ENCODE measurements at places on chromosomes 7 and 10.

DNA sequence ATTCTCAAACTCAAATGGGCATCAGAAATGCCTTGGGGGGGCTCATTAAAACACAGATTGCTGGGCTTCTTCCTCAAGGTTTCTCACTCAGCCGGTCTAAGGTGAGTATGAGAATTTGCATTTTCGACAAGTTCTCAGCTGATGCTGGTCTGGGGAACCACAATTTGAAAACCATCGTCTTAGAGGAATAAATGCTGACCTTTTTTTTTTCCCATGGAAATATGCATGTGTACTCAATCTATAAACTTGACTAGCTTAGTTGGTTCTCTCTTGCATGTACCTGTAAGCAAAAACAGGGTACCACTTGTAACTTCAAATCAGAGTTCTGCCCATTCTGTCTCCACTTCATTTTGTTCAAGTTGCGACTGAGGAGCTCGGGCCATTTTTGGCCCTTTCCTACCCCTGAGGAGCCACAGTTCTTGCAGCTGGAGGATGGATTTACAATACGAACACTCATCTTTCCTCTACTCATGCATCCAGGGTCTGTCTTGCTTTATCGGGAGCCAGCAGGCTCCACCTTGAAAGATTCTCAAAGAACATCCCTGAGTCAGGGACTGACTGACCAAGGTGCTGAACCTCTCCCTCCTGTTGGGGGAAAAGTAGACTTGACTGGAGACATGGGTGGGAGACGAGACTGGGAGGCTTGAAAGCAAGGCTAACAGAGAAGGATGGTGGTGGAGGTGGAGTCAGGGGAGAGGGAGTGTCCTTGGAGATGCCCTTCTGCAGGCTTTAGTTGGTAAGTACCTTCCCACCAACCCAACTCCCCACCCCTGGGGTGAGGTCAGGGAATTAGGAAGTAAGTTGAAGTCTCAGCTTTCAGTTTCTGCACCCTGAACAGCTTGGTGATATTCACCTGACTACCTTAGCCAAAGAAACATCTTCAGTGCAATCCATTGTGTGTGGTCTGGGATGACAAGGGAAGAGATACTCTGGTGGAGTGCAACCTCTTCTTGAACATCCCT, 3.7 kb upstream of the MAPK8 start:
- DNase-seq = no peak

GRCh38 chr10:72260976-72261783, 12.5 kb upstream of the DDIT4 start:
- peak; percentile 60 for DNase-seq

DNA sequence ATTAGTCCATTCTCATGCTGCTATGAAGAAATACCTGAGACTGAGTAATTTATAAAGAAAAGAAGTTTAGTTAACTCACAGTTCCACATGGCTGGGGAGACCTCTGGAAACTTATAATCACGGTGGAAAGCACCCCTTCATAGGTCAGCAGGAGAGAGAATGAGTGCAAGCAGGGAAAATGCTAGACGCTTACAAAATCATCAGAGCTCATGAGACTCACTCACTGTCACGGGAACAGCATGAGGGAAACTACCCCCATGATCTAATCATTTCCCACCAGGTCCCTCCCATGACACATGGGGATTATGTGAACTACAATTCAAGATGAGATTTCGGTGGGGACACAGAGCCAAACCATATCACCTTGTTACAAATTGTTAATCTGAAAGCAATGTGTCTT, 15.8 kb downstream of the TAS2R39 start:
- no peak for DNase-seq

DNA sequence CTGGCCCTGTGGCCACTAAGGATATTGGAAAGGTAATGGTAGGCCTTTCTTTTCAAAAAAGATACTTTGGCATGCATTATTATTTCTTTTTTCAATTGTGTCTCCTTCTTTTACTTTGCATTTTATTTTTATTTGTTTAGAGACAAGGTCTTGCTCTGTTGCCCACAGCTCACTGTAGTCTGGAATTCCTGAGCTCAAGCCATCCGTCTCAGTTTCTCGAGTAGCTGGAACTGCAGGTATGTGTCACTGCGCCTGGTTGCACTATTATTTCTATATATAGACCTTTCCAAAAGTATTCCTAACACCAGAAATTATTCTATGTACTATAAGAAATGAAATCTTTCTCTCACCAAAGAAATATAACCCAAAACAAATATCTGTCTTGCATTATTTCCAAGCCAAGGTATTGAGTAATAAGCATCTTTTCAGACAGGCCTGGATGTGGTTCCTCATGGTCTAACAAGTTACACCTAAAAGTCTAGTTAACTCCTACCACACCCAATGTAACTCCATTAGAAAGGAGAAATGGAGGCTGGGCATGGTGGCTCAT, 500.8 kb upstream of the ANKRD30A start:
- DNase-seq = no peak

GRCh38 chr7:117791877-117792780, 81.1 kb downstream of the CTTNBP2 start:
- DNase-seq = no peak

- DNase-seq = no peak
Observed at GRCh38 chr7:18357691-18358090, 137.9 kb upstream of the HDAC9 start.

GRCh38 chr10:4353964-4354363, 472.0 kb upstream of the AKR1E2 start:
- DNase-seq = peak; percentile 82

- peak; percentile 35 for DNase-seq
Observed at GRCh38 chr7:127792528-127793342, 140.7 kb downstream of the SND1 start.

DNA sequence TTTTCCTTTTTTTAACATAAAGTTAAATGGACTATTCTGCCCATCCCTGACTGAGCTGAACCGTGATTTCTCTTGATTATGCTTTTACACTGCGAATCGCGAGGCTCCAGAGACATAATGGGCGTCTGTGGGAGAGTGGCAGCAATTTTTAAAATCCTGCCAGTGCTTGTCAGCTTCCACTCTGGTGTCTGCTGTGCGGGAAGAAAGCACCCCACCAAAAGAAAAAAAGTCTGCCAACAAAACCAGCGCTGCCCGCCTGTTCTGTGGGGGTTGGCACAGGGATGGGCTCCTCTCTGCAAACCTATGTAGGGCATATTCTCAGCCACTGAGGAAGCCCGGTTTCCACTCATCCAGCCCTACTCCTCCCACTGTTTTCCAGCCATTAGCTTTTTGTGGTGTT, 592.3 kb upstream of the GALNT17 start:
- no peak for DNase-seq

- peak; percentile 28 for DNase-seq
Observed at GRCh38 chr10:80535671-80536360, 1.9 kb upstream of the SH2D4B start.

- DNase-seq = no peak
Observed at GRCh38 chr10:113712755-113713639, 33.3 kb downstream of the CASP7 start.

- DNase-seq = peak; percentile 74
Observed at GRCh38 chr7:134831862-134832261, 52.4 kb downstream of the CALD1 start.

- no peak for DNase-seq
Observed at GRCh38 chr10:117544711-117545140, 2.2 kb downstream of the EMX2 start.

- DNase-seq = no peak
Observed at GRCh38 chr7:87310790-87311419, 34.6 kb upstream of the CROT start.

GRCh38 chr10:101291331-101292193, 62.3 kb upstream of the LBX1 start:
- DNase-seq = peak; percentile 16

DNA sequence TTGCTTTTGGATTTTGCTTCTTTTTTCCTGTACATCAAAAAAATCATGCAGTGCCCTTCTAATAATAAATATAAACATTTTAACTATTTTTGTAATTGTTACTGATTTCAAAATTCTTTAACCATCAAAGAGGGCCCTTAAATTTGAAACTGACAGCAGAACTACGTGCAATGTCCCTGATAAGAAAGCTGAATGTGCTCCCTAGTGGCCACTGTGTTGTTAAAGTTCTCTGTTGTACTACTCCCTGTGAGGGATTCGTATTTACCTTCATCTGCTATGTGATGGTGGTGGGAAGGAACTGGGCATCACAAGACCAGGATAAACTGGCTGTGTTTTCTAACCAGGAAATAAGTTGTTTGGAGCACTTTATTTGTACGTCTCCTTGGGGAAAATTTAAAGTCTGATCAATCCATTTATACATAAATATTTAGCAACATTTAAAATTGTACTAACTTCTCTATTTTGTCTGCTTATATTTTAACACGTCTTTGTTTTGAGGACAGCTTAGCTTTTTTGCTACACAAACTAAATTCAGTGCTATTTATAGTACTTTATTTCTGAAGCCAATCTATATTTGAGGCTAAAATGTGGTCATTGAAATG, 322.4 kb downstream of the HGF start:
- peak; percentile 83 for DNase-seq

GRCh38 chr7:156494960-156495359, 145.6 kb upstream of the RNF32 start:
- DNase-seq = no peak

- DNase-seq = peak; percentile 74
Observed at GRCh38 chr7:47873762-47874161, 74.5 kb downstream of the PKD1L1 start.

GRCh38 chr7:40604601-40605438, 470.0 kb downstream of the SUGCT start:
- peak; percentile 77 for DNase-seq

GRCh38 chr7:120720317-120720716, 137.6 kb downstream of the TSPAN12 start:
- no peak for DNase-seq

GRCh38 chr7:129780974-129781927, 169.7 kb downstream of the NRF1 start:
- no peak for DNase-seq

- no peak for DNase-seq
Observed at GRCh38 chr10:13712476-13712836, 125.7 kb downstream of the PRPF18 start.

DNA sequence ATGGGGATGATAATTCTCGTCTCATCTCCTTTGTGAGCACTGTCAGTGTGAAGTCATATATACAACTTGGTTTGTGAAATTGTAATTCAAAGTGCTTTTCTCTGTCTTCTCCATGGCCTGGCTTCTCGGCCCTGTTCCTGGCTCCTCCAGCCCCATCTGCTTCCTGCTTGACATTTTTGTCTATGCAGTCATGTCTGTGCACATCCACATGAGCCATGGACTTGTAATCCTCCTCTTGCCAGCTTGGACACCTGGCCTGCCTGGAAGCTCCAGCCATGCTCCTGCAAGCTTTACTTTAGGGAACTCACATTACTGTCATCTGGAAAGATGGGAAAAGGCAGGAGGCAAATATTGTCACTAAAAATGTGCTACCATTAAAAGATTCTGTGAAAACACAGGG, 576.0 kb upstream of the DPP6 start:
- no peak for DNase-seq

DNA sequence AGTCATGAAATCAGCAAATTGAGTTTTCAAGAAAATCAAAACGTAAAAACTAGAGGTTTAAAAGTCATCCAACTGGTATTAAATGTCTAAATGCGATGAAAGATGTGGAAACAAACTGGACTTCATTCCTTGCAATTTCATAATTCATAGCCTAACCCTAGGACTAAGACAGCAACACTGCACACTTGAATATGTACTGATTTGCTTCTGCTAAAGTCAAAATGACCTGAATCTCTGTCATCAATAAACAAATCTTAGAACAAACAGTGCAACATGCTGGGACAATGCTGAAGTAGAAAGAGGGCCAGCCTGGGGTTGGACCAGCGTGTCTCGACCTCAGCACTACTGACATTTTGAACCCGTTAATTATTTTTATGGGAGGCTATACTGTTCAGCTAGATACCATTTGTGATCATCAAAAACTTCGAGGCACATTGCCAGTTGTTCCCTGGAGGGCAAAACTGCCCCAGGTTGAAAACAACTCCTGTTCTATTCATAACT, 47.1 kb downstream of the MYOF start:
- no peak for DNase-seq

- DNase-seq = no peak
Observed at GRCh38 chr10:123485341-123485960, 180.7 kb upstream of the GPR26 start.

- no peak for DNase-seq
Observed at GRCh38 chr7:105796365-105796764, 80.0 kb downstream of the ATXN7L1 start.

DNA sequence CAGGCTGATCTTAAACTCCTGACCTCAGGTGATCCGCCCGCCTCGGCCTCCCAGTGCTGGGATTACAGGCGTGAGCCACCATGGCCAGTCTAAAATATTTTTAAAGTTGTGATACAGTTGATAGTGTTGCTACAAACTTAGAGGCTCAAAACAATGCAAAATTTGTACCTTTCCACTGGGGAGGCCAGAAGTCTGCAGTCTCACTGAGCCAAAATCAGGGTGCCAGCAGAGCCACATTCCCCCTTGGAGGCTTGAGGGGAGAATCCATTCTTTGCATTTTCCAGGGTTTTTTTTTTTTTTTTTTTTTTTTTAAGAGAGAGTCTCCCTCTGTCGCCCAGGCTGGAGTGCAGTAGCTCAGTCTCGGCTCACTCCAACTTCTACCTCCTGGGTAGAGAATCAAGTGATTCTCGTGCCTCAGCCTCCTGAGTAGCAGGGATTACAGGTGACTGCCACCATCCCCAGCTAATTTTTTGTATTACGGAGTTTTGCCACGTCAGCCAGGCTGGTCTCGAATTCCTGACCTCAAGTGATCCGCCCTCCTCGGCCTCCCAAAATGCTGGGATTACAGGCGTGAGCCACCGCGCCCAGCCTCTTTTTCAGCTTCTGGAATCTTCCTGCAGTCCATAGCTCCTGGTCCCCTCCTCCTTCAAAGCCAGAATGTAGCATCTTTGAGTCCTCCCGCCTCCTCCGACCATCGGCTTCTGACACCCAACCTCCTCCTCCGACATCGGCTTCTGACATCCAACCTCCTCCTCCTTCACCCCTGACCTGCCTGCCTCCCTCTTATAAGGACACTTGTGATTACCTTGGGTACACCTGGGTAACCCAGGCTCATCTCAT, 37.2 kb downstream of the KLRG2 start:
- DNase-seq = no peak

DNA sequence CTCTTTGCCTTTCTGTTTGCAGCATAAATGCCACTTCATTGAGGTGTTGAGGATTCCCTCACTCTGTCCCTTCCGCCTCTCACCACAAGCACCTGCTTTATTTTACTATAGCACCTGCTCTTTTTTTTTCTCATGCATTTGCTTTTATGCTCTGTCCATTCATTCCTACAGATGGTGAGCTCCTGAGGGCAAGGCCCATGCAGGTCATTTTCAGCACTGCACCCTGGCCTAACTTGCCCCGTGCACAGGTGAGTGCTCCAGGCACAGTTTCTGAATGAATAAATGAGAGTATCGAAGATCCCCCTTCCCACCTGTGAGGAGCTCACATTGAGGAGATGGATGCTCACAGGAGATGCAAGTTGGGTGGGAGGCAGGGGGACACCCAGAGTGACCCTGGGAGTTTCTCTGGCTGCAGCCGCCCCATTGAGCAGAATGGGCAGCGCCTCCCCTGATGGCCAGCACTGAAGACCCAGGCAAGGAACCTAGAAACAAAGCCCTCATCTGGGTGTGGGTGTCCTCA, 1.2 kb upstream of the AKR1E2 start:
- no peak for DNase-seq

GRCh38 chr10:44628921-44629320, 244.0 kb upstream of the CXCL12 start:
- DNase-seq = peak; percentile 96
